ENCODE measurements at places on chromosomes 4 and X.

- no peak for DNase-seq
Observed at GRCh38 chr4:144338834-144339233, 198.3 kb upstream of the GYPA start.

DNA sequence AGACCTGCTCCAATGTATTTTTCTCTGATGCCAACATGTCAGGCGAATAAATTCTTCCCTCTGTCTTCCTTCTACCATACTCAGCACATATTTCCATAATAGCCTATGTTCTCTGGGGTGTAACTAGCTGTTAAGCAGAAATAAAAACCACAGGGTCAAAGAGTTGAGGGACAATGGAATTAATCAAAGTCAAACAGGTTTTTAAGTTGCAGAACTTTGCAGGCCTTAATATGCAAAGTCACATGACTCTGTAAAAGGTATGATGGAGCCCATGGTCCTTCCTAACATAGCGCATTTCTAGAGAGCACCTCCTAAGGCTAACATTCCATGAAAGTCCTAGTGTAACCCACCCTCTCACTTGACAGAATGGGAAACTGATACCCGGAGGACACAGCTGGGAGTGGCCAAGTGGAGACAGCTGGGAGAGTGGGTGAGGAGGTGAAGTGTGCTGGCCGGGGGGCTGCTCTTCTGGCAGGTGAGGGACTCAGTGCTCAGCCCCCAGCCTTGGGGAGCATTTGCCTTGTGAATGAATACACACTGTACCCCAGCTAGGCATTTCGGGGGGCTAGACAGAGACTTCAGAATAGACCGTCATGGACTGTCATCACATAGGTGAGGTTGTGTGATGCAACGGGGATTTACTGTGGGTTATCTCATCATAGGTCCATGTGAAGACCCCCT is 8.4 kb upstream of the SORCS2 start:
- no peak for DNase-seq

- no peak for DNase-seq
Observed at GRCh38 chr4:57094832-57095223, 15.4 kb downstream of the IGFBP7 start.

- no peak for DNase-seq
Observed at GRCh38 chrX:102129473-102129872, 4.0 kb downstream of the TCEAL2 start.

DNA sequence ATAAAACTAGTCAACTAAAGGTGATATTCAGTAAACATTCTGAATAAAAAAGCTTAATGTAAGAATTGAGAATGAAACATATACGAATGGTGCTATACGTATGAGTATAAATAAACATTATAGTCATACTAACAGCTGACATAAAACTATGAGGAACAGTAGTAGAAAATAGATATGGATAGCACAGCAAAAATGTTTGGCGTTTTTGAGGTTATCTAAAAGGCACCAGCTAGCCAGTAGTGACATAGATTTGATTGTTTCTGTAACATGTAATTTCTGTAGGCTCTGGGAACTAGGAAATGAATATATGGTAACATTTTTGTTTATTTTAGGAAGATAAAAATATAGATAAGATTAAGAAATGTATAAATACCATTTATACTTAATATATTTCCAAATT is 69.3 kb downstream of the SNX25 start:
- no peak for DNase-seq

- no peak for DNase-seq
Observed at GRCh38 chr4:5200513-5200912, 149.2 kb downstream of the STK32B start.

GRCh38 chr4:8205241-8205707 is 6.2 kb downstream of the SH3TC1 start:
- no peak for DNase-seq

DNA sequence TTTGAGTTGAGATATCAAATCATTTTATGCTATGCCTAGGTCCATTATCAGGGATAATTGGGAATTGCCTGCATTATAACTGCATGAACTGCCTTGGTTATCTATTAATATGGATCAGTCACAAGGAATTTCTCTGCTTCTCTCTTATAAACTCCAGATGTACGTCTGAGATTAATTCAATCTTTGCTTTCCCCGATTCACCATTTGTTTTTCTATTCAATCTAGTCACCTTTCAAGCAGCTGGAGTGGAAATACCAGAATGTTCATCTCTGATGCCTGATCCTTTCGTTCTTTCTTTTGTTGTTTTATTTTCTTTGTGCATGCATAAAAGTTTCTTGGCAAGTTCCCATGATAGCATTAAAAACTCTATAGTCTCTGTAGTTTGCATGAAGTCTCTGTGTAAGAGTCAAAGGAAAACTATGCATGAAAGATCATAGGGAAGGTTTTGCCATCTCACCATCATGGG is 22.6 kb downstream of the SYNPO2 start:
- DNase-seq = no peak

DNA sequence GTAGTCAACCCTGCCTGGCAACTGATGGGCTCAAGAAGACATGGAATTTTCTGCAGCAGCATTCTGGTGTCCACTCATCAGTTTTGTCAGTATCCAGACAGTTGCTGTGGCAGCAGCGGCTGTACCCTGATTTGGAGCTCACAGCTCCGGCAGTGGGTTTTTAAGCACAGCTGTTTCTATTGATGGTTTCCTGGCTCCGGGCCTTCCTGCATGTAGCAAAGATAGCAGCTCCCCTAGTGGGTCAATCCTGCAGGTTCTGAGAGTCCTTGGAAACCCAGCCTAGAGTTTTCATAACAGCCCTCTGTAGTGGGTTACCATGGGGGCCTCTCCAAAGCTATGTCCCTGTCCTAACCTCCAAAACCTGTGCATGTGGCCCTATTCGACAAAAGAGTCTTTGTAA is 84.0 kb upstream of the ATP6AP2 start:
- no peak for DNase-seq

GRCh38 chrX:80812176-80812575 is 2.5 kb upstream of the BRWD3 start:
- no peak for DNase-seq

- DNase-seq = peak; percentile 77
Observed at GRCh38 chrX:48911412-48912182, at the start of gene SLC35A2. Gene SLC35A2, minus strand, starts transcription at chrX:48911646. Its CDS starts 10 bp downstream, at chrX:48911636.

- DNase-seq = no peak
Observed at GRCh38 chrX:12021698-12022097, 116.6 kb upstream of the FRMPD4 start.

GRCh38 chr4:73727685-73728084 is 12.7 kb upstream of the CXCL8 start:
- no peak for DNase-seq

- no peak for DNase-seq
Observed at GRCh38 chrX:14694611-14695010, 165.3 kb downstream of the GLRA2 start.

DNA sequence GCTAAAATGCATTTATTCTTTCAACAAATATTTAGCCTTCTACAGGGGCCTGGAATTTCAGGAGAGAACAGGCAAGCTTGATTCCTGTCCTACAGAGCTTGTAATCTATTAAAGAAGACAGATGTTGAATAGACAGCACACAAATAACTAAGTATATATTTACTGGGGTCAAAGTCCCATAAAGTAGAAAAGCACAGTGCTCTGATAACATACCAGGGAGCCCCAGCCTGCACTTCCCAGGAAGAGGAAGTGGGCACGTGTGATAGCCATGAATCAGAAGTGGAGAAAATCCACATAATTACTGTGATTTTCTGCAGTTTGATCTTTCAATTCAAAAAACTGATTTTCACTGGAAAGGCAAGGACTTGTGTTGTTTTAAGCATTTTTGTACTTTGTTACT is 129.1 kb downstream of the EGF start:
- DNase-seq = no peak

All from nephron progenitor cell (in vitro differentiated cells).